GM23338 (cell line): ENCODE measurements at places on chromosomes 6 and 20.
A peak's percentile ranks its signal among the peaks of the same experiment; 100 is the strongest.

DNA sequence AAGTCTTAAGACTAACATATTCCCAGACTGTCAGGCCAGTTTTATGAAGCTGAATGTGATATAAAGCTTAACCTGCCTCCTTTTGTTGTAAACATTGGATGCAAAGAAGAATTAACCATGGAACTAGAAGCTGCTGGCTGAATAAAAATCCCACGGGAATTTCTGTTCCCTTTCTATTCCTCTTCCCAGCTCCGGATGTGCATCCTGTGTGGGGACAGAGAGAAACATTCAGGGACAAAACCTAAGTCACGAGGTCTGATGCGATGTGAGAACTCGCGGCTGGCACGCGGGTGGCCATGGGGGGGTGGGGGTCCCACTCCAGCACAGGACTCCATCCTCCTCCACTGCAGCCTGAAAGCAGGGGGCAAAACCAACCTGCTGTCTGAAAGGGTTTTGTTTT lies 32.2 kb downstream of the RAMACL start:
- DNase-seq = no peak

DNA sequence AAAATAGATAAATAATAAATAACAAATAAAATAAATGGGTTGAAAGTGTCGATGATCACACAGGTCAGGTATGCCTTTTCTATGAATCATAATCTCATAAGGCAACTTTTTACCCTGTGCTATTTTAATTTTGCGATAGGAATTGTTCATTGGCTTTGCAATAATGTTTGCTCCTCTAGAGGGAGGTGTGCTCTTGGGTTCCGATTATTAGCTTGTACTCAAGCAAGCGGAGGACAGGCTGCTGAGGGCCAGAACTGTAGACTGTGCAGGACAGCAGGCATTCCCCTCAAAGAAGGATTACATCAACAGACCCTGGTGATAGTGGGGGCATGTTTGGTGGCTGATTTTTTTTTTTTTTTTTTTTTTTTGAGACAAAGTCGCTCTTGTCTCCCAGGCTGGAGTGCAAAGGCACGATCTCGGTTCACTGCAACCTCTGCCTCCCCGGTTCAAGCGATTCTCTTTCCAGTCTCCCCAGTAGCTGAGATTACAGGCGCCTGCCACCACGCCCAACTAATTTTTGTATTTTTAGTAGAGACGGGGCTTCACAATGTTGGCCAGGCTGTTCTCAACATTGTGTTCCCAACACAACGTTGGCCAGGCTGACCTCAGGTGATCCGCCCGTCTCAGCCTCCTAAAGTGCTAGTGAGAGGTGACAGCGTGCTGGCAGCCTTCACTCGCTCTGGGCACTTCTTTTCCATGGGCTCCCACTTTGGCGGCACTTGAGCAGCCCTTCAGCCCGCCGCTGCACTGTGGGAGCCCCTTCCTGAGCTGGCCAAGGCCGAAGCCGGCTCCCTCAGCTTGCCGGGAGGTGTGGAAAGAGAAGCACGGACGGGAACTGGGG lies 35.6 kb downstream of the RIOK1 start:
- DNase-seq = peak; percentile 40

GRCh38 chr6:136811272-136811671 lies 11.1 kb upstream of the PEX7 start:
- no peak for DNase-seq

GRCh38 chr6:152068622-152069261 lies 261.3 kb downstream of the ESR1 start:
- DNase-seq = no peak

DNA sequence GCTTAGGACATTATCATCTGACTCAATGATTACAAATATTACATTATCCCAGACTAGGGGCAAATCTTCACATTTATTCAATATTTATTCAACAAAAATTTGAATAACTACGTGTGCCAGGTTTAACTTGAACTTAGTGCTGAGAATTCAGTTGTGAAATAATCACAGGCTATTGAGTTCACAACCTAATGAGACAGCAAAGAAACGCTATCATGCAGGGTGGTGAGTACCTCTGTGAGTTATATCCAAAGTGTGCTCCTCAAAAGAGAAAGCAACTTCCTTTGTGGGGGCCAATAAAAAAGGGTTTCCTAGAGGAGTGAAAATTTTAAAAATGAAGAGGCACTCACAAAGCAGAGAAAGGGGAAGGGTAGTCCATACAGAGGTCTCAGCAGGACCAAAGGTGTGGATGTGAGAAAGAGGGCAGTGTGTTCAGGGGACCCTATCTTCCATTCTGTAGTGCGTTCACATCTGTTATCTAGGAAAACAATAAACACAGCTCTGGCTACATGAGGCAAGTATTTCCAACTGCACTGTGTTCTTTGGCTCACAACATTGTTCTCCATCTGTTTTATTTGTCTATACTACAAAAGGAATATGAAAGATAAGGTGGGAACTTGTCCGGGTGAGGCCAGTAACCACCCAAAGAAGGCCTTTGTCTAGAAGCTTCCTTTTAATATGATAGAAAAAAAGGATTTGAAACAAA lies 155.4 kb upstream of the MARCKS start:
- no peak for DNase-seq

DNA sequence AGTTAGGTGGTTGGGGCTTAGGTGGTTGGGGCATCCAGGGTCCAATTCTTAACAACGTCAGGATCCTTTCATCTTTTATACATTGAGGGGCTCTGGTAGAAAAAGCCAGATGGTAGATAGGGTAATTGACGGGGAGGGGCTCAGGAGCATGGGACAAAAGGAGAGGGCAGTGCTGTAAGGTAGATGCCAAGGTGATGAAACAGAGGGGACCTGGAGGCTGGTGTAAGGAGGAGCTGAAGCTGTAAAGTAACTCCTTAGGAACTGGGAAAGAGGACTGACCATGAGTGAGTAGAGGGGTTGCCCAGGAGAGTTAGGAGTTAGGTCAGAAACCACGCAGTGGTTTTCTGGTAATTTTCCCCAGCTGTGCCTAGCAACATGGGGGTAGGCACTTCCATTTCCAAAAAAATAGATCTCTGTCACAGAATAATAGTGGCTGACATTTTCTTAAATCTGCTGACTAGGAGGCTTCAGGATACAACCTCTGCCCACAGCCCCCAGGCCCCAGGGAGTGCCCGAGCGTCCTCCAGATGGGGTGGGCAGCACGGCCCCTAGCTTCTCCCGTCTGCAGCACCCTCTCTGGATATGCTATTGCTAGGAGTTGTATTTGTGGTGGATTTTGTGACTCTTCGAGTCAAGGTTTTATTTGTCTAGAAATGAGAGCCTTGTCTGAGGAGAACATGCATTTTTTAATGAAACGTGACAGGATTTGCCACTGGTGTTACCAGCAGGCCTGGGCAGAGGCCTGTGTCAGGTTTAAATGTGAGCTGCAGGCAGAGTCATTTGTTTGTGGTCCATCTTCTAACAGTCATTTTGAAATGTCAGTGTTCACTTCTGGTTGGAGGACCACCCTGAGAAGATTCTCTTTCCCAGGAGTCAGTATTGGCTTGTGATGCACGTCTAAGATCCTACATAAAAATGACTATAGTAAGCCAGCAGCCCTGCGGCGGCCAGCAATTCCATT lies 44.6 kb downstream of the TULP4 start:
- DNase-seq = no peak

GRCh38 chr6:5994234-5994998 lies 12.3 kb downstream of the NRN1 start:
- DNase-seq = peak; percentile 70

- DNase-seq = no peak
Measured at GRCh38 chr6:13577926-13578325, 3.5 kb downstream of the SIRT5 start.

- no peak for DNase-seq
Measured at GRCh38 chr6:7859591-7859990, 51.0 kb downstream of the TXNDC5 start.

GRCh38 chr6:10441004-10441654 lies 26.3 kb upstream of the TFAP2A start:
- no peak for DNase-seq

DNA sequence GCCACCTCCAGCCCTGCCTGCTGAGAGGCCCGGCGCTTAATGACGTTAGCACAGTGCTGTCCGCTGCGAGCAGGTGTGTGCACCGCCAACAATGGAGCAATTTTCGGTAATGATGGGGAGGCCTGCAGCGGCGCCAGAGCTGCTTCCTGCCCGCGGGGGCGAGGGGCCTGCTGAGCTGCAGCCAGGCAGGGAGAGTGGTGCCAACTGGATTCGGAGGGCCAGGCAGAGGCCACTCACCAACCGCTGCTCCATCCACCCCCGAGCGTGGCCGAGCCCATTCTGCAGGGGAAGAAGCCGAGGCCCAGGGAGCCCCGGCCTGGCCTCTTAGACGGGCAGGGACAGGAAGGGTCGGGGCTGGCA lies 9.6 kb downstream of the HRH3 start:
- DNase-seq = no peak

GRCh38 chr6:161141173-161141572 lies 132.7 kb downstream of the AGPAT4 start:
- no peak for DNase-seq

GRCh38 chr20:61490721-61491120 lies 238.7 kb downstream of the CDH4 start:
- DNase-seq = no peak

GRCh38 chr6:118774581-118774980 lies 119.4 kb upstream of the ASF1A start:
- DNase-seq = no peak

DNA sequence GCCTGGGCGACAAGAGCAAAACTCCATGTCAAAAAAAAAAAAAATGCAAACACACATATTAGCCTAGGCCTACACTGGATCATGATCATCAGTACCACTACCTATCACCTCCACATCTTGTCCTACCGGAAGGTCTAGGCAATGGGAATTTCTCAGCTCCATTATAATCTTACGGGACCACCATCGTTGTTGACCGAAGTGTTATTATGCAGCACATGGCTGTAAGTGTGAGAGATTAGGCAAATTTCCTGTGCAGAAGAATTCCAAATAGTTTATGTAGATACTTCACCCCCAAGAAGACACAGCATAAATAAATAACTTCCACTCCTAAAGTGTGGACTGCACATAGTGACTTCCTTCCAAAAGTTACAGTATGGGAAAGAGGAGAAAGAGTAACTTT lies 16.8 kb upstream of the KIAA1755 start:
- no peak for DNase-seq

DNA sequence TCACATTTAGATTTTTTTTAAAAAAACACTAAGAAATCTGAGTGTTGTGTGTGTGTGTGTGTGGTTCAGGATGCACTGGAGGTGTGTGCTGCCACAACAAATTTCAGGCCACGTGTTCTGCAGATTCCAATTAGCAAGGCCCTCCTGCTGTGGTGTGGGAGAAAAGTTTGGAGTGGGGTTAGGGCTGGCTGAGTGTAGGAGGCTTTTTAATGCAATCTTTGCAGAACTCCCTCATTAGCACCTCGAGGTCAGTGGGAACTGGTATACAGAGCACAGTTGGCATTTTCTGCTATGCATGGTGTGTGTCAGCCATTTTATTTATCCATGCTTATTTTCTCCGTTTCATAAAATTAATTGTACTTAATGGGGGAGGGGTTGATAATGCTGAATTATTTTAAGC lies 187.6 kb downstream of the SOX4 start:
- DNase-seq = no peak

- no peak for DNase-seq
Measured at GRCh38 chr20:23663180-23663579, 25.4 kb upstream of the CST3 start.

DNA sequence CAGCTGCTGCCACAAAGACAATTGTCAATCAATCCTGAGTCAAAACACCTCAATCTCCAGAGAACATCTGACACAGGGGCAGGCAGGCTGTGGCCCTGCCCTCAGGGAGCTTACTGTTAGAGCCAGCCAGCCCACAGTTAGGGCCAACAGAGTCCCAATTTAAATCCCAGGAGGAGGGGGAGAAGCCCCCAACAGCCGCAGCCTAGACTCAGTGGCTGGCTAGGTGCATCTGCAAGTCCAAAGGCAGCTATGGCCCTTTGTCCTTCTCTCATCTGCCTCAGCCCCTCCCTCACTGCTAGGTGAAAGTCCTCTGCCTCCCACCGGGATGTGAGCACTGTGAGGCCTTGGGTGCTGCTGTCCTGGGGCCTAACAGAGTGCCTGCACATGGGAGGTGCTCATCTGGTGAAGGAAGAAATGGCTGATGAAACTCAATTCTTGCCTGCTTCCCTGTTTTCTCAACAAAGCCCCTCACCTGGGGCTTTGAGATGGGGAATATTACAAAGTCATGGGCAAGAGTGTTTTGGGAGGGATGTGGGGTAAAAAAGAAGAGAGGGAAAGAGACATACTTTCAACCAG lies 33.7 kb upstream of the VEGFA start:
- no peak for DNase-seq

- DNase-seq = no peak
Measured at GRCh38 chr6:18260448-18261106, 3.8 kb downstream of the DEK start.

DNA sequence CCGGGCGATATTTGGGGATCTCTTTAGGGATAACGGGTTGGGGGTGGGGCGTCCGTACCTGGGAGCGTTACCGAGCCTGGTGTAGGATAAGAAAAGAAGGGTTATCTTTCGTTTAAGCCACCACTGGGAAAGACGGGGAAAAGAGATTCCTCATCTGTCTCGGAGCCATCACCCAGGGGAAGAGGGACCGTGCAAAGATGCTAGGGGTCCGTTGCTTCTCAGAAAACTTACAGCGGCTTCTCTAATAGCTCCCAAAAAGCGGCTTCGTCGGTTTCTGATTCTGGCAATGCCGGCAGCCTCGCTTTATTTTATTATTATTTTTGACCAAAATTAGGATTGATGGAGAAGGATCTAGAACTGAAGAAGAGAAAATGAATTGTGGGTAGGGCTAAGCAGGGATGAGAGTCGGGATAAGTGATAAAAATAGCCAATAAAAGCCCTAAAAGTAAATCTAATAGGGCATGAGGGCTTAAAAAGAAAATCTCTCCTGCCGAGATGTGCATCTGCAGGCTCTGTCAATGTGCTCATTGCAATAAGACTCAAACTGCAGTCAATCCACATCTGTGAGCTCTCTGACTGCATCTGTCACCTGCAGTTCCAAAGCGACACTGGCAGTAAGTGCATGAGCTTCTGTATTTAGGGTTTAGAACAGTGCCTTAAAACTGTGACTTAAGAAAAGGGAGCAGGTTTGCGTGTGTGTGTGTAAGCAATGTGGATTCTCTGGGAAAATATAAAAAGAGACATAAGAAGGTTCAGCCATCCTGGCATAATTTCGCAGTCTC lies 801 bp downstream of the TBPL1 start:
- DNase-seq = peak; percentile 34

- no peak for DNase-seq
Measured at GRCh38 chr6:34383161-34383631, 9.3 kb downstream of the NUDT3 start.

- DNase-seq = no peak
Measured at GRCh38 chr6:87822011-87822410, 120.0 kb upstream of the AKIRIN2 start.

GRCh38 chr6:143901885-143902750 lies 37.8 kb downstream of the ZC2HC1B start:
- DNase-seq = no peak

DNA sequence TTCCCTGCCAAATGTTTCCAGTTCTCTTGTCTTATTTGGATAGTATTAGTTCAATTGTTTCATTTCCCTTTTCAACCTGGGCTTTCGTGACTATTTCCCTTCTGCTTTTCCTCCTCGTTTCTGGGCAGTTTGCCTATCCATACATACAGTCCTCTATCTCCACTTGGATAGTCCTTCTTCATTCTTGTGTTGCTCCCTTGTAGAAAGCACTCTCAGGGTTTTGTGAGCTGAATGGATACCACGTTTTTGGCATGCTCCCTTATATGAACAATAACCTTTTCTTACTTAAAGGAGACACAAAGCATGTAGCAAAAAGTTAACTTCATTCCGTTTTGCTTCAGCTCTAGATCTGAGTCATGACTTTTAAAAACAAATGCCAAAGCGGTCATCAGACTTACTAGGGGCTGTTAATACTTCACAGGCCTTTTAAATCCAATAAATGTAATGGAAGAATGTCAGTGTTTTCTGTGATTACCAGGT lies 16.6 kb downstream of the CRYBG1 start:
- no peak for DNase-seq
